Omental fat pad (tissue), 4 donors: ENCODE measurements at places on chromosomes 3 and 15. TPM values are rescaled to one million over a fixed set of nuclear protein-coding genes. Genes with fewer than 3 reads are reported as not detected.

DNA sequence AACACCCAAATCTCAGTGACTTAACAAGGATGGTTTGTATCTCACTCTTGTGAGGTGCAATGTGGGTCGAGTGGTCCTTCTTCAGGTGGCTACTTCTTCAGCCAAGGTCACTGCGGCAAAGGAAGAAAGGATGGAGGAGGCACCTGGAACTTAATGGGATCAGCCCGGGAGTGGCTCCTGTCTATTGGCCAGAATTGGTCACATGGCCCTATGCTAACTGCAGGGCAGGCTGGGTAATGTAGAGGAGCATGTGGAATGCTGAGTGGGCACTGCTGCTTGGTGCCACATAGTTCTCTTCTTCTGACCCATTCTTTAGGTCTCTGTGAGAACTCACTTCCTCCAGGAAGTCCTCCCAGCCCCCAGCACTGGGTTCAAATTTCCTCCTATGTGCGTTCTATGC, 20.3 kb upstream of the FAM3D start:
- no peak for DNase-seq

GRCh38 chr3:185759512-185759911, 65.3 kb downstream of the IGF2BP2 start:
- DNase-seq, result no peak

GRCh38 chr3:23656199-23656598, 149.6 kb upstream of the UBE2E1 start:
- no peak for DNase-seq

DNA sequence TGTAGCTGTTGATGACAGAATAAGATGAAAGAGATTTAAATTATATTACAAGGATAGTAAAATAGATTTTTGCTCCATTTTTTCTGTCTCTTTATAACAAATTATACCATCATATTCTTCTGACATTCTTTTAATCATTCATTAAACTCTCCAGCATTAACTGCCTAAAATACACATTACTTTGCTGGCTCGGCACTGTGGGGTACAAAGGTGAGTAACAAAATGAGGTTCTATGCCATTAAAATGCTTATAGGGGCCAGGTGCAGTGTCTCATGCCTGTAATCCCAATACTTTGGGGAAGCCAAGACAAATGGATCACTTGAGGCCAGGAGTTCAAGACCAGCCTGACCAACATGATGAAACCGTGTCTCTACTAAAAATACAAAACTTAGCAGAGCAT, 81.5 kb downstream of the ULK4 start:
- DNase-seq, result no peak

- no peak for DNase-seq
Measured at GRCh38 chr15:65795663-65796216, 3.6 kb upstream of the DENND4A start.

- no peak for DNase-seq
Measured at GRCh38 chr15:85762039-85762755, 32.5 kb downstream of the KLHL25 start.

DNA sequence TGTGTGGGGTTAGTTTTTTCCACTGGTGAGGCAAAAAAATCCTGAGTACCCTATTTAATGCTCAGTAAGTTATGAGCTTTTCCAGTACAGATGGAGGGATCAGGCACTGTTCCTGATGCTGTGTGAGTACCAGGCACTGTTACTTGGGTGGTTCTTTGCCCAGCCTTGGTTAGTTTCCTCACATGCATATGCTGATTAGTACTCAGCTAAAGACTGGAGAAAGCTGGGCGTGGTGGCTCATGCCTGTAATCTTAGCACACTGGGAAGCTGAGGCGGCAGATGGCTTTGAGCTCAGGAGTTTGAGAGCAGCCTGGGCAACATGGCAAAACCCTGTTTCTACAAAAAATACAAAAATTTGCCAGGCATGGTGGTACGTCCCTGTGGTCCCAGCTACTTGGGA, 210.3 kb upstream of the SGO1 start:
- DNase-seq, result no peak

GPR149 gene
- total RNA-seq, result not detected

DNA sequence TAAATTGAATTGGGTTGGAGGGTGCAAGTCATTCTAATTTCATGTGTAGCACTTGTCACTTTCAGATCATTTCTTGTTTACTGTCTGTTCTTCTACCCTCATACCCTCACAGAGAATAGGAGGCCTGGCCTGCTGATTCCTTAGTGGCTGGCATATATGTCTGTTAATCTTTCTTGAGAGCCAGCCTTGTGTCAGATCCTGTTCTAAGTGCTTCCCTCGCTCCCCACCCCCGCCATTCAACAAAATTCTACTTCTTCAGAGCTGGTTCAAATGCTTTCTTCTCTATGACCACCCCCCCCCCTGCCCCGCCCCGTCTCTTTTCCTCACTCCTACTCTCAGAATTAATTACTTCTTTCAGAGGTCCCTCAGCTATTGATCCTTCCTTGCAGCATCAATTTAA, 1.5 kb upstream of the U2SURP start:
- DNase-seq, result no peak

DNA sequence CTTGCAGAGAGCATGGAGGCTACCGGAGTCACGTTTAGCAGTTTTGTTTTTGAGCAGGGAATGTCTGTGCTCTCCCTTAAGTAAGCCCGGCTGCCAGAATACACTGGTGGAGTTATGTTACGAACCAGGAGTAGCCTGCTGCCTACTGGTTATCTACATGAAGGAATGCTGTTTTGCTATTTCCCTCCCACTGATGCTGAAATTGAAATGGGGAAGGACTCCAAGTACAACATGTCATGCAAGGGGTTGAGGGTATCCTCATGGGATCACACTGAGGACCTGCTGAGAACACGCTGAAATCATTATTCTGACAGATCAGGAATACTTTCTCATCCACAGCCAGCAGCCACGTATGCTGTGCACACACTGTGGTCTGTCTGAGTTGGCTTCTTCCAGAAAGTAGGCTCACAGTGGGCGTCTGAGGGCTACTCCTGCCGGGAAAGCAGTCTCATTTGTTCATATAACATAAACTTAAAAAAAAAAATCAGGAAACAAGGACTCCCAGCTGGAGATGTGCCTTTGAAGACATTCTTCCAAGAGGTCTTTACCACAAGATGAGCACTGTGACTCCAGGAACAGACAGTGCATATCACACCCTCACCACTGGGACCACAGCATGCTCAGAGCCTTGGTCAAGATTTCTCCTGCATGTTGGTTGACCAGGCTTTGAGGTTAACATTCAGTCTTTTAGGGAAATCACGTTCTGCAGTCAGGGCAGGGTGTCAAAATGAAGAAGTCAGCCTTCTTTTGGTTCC, 300.4 kb upstream of the RASGRP1 start:
- no peak for DNase-seq

ITIH1 gene
- total RNA-seq, result not detected

DNA sequence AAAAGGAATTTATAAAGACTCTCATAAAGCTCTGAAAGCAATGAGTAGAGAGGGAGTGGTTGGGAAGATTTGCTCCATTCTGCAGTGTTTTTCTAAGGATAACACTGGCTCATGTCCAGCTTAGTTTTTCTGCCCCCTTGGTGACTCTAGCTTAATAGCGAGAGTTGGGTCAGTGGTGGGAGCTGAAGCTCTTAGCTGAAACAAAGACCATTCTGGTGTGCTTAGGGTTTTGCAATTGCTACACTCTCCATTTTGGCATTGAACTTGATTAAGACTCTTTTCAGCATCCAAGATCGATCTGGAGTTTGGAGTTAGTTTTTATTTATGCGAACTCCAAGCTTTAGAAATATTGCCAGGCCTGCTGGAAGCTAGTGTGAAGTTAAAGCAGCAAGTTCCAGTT, 98.0 kb downstream of the ATG7 start:
- no peak for DNase-seq

- no peak for DNase-seq
Measured at GRCh38 chr15:66986951-66987350, 78.5 kb upstream of the SMAD3 start.

DNA sequence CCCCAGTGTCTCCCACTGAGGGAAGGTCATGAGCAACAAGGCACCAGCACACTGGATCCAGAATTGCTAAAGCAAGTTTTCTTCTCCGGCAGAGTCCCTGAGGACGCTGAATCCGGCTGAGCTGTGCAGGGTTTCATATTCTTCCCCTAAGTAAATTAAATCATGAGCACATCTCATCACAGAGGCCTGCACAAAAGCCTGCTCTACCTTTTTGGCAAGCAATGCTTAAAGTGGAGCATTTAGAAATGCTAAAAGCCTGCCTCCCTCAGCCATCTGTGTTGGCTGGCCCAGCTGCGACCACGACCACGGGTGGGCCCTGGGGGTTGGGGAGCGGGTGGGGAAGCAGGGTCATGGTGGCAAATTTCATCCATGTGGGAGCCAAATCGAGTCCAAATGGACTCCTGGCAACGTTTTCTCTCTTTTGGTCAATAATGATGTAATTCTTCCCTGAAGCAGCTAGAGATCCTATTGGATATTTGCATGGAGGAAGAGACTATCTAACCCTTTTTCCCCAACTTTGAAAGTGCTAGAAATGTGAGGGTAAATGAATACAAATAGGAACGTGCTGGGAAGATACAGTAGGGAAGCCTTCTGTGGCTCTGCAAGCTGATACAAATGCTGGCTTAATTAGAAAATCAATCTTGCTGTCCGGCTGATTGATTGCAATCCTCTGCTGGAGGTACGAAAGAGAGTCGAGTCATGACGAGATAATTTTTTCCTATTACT, 532.8 kb upstream of the TBL1XR1 start:
- no peak for DNase-seq

GRCh38 chr3:58235970-58236369, 1.6 kb upstream of the ABHD6 start:
- DNase-seq, result no peak

RLBP1 gene
- total RNA-seq, result not detected
